Activated CD4-positive, alpha-beta T cell treated with anti-CD3 and anti-CD28 coated beads for 24 hours (primary cell): ENCODE measurements at places on chromosomes 5 and 9.

GRCh38 chr5:21826884-21827283 lies 1026.3 kb downstream of the CDH12 start:
- no peak for DNase-seq

GRCh38 chr5:141369994-141370848 lies at the start of gene PCDHGB3:
PCDHGB3 (plus strand) TSS chr5:141370242; CDS start chr5:141370395, 153 bp downstream.
- no peak for DNase-seq

GRCh38 chr9:110538647-110539041 lies 40.9 kb downstream of the SVEP1 start:
- no peak for DNase-seq

DNA sequence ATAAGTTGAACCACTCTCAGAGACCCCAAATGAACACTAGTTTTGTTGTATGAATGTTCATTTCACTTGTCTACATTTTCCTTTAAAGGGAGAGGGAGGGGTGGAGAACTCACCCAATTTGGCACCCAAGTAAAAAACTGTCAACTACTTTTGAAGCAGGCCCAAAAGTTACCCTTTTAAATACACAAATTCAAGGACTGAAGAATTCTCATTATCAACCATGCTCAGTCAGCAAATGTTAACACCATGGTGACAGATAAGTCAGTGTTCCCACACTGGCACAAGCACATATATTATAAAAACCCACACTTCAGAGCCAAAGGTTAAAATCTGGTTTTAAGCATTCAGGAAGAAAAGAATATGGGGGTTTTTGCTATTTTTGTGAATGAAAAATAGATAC lies 31.6 kb downstream of the CSNK1A1 start:
- no peak for DNase-seq
